Neuronal stem cell (in vitro differentiated cells): ENCODE measurements at places on chromosomes 7 and 10.

GRCh38 chr10:124266468-124267230 lies 152.1 kb downstream of the OAT start:
- no peak for DNase-seq

- no peak for DNase-seq
Measured at GRCh38 chr10:117133273-117134055, 4.6 kb downstream of the VAX1 start.

- DNase-seq, result no peak
Measured at GRCh38 chr7:75660566-75661215, 78.0 kb downstream of the HIP1 start.

- DNase-seq, result no peak
Measured at GRCh38 chr7:2120251-2120660, 112.5 kb downstream of the MAD1L1 start.

DNA sequence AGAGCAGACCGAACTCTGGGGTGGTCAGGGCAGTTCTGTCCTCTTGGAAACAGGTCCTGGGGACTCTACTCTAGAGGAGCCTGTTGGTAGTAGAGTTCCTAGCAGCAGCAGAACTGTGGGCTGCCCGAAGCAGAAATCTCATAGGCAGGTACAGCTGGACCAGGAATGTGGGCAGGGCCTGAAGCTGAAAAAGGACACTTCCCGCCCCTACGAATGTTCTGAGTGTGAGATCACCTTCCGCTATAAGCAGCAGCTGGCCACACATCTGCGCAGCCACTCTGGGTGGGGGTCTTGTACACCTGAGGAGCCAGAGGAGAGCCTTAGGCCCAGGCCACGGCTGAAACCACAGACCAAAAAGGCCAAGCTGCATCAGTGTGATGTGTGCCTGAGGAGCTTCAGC lies 8.3 kb upstream of the ZNF783 start:
- DNase-seq, result no peak
